Right atrium auricular region (tissue), 2 donors: ENCODE measurements at places on chromosomes 1 and 21. TPM values are rescaled to one million over a fixed set of nuclear protein-coding genes. Genes with fewer than 3 reads are reported as not detected.

Gene HIVEP3
- total RNA-seq, result 5.8 TPM

Gene HJV
- total RNA-seq, result 73.3 TPM

Gene KIF21B
- 1.5 TPM for total RNA-seq

Gene DENND2D
- total RNA-seq, result 5.7 TPM

Gene KRTAP24-1
- total RNA-seq, result not detected

Gene TCHHL1
- not detected for total RNA-seq

Gene OR6Y1
- not detected for total RNA-seq

Gene ACTN2
- 1,486 TPM for total RNA-seq

DNA sequence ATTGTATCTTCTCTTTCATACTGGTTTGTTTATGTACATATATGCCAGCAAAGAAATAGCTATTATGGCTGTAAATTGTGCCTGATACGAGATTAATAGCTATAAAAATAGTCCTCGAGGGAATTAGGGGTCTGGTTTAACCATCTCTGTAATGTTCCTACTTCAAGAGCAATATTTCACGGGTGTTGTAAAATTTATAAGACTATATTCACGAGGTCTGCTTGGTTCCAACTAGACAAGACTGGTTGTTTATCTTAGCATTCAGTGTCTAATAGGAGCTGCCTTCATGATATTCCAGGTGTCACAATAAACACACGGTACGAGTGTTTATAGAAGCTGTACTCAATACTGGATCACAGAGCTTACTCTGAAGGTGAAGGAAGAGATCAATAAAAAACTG lies 389.9 kb downstream of the SIPA1L2 start:
- no peak for DNase-seq

DNA sequence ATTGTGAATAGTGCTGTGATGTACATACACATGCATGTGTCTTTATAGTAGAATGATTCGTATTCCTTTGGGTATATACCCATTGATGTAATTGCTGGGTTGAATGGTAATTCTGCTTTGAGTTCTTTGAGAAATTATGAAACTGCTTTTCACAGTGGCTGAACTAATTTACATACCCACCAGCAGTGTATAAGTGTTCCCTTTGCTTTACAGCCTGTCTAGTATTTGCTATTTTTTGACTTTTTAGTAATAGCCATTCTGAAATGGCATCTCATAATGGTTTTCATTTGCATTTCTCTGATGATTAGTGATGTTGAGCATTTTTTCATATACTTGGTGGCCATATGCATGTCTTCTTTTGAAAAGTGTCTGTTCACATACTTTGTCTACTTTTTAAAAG lies 54.5 kb upstream of the FAM78B start:
- DNase-seq, result no peak

- DNase-seq, result no peak
Measured at GRCh38 chr1:240691501-240691900, 79.5 kb upstream of the GREM2 start.

GRCh38 chr1:24909388-24909898 lies 20.6 kb downstream of the RUNX3 start:
- no peak for DNase-seq

GRCh38 chr1:55718758-55719671 lies 503.9 kb upstream of the USP24 start:
- DNase-seq, result peak; percentile 88

- DNase-seq, result no peak
Measured at GRCh38 chr1:203638950-203639349, 12.3 kb downstream of the ATP2B4 start.

DNA sequence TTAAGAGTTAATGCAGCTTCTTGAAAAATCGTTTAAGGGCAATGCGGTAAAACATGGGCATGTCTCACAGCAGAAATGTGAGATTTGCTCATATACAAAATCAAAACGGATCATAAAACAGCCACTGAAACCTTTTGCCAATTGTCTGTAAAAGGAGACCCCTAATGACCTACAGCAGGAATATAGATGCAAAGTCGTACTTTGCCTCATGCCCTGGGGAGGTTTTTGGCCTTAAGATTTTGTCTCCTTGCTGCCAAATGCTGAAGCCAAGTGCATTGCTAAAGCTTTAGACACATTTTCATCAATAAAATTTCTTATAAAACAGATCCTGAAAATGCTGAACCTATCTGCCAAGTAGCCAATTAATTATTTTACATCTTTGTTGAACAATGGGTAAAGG lies 226.9 kb downstream of the TGFB2 start:
- no peak for DNase-seq

DNA sequence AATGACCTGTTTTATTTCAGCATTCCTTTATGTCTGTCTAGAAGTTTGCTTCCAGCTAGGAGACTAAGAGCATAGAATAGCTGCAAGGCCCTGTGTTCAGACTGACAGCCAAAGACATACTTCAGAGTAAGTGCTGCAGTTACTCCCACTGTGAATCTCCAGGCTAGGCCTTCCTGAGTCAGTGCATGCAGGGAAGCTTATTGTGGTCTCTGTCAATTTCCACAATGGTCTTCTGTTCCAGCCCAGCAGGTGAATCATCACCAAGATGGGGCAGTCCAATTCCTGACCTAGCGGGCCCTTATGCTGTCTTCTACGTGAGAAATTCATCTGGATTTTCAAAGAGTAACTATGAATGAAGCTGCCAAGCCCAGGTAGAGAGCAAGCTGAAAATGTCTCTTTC lies 146.3 kb upstream of the C8B start:
- DNase-seq, result no peak

- DNase-seq, result peak; percentile 58
Measured at GRCh38 chr1:230824919-230825721, 43.2 kb downstream of the C1orf198 start.

DNA sequence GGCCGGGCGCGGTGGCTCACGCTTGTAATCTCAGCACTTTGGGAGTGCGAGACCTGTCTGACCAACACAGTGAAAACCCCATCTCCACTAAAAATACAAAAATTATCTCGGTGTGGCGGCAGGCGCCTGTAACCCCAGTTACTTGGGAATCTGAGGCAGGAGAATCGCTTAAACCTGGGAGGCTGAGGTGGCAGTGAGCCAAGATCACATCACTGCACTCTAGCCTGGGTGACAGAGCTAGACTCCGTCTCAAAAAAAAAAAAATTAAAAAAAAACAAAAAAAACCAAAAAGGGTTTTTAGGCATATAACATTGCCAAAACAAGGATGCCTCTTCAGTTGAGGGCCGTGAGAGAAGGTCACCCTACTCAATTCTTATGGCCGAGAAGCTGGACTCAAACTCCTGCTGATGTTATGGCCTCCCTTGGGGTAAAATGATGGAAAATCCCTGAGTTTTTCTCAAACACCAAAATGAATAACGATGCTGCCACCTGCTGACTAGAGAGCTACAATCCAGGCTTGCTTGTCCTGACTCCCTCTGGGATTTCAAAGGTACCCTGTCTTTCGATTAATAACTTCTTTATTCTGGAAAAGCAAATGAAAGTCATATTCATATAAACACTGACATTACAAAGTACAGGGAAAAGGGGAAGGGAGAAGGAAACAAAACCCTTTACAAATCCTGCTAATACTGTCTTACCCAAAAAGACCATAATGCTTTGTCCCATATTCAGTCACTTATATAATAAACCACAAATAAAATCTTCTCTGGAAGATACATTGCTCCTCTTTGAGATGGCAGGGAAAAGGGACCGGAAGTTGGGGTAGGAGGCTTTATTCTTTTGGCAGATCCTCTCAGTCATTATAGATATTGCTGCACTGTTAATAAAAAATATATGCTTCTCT lies 10.7 kb downstream of the RAB42 start:
- no peak for DNase-seq

DNA sequence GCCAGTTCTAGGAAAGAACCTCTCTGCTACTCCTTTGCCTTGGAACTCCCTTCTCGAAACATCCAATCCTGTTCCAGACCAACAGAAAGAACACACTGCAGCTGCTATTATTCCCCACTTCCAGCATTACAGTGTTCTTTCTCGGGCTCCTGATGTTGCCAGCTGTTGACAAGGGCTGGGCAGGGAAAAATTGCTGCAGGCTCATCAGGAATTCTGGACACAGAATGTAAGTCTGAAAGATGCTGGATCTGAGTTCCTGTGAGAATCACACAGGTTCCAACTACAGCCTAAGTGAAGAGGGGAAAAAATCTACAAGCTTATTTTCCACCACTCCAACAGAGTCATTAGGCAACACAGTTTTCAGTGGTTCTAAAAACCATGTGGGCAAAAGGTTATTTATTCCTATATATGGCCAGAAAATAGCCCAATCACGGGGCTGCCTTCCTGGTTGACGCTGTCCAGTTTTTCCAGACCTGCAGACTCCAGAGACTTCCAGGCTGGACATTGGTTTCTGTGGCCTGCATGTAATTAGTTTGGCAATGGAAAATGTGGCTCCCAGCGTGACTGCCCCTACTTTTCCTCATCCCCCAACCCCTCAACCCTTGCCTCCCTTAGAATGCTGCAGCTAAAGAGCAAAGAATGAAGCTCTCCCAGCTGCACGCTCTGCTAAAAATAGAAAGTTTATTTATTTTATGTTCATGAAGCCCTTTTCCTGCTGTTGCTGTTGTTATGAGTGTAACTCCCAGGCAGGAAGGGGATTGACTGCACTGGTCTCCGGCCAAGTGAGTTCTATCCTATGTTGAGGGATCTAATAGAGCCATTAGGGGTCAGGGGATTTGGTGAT lies 8.3 kb upstream of the KIAA0040 start:
- DNase-seq, result no peak

GRCh38 chr21:42839271-42840231 lies 39.8 kb downstream of the WDR4 start:
- peak; percentile 56 for DNase-seq

GRCh38 chr1:165114022-165114888 lies 242.3 kb downstream of the LMX1A start:
- DNase-seq, result no peak

DNA sequence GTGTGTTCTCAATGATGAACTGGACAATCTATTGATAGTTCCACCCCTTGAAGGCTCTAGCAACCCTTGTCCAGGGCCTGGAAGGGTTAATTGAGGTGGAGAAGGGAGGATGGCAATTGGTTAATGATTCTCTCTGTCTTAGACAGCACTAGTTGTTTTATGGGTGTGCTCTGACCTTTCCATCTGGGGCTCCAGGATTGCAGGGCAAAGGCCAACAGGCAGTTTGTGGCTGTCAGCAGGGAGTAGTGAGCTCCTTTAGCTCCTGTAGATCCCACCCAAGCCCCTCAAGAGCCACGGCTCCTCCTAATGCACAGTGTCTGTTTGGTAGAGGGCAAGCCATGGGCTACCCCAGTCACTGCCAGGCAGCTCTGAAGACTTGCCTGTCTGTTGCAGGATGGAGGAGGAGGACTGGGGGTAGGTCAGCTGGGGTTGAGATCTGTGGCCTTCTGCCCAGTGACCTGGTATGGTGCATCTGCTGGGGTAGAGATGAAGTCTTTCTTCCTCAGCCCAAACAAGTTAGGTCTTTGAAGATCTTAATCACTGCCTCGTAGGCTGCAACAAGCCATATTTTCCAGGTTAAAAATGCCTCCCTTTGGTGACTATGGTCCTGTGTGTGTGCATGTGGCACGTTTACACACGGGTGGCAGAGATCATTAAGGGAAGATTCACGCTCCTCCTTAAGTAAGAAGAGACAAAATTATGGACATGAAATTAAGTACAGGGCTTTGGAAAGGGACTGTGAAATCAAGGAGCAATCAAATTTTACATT lies 7.7 kb downstream of the MROH7 start:
- no peak for DNase-seq
